ENCODE measurements at places on chromosomes 7 and 10.

DNA sequence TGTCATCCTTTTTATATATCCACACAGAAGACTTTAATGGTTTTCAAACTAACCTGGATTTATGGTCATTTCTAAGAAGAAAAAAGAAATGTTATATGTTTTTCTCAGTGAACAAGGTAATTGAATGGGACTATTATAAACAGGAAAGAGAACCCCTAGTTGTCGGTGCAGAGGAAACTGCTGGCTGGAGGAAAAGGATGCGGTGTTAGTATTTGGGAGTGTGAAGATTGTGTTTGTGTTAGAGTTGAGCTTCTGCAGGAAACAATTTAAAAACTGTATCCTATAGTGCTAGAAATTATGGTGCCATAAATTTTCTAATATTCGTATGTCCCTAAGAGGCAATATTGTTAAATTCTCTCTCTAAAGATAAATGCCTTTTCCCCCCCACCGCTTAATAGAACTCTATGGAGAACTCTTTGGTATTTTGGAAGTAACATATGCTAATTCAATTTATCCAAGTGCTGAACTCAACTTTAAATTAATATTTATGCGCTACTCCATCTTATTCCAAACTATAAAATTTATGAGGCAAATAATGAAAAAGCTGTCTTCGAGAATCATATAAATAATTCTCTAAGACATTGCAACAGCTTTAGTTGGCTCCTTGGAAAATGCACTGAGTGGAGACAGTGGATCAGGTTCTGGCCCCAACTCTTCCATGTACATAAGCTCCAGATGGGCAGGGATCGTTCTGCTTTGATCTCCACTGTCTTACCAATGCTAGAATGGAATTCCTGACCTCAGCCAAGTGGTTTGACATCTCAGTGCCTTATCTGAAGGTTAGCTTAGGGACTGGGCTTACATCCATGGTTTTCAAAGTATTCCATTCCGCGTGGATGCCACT is 5.6 kb downstream of the BZW2 start:
- DNase-seq, result no peak

GRCh38 chr10:74586088-74586585 is 240.3 kb upstream of the KAT6B start:
- no peak for DNase-seq

GRCh38 chr10:77391605-77392235 is 245.9 kb downstream of the KCNMA1 start:
- no peak for DNase-seq

DNA sequence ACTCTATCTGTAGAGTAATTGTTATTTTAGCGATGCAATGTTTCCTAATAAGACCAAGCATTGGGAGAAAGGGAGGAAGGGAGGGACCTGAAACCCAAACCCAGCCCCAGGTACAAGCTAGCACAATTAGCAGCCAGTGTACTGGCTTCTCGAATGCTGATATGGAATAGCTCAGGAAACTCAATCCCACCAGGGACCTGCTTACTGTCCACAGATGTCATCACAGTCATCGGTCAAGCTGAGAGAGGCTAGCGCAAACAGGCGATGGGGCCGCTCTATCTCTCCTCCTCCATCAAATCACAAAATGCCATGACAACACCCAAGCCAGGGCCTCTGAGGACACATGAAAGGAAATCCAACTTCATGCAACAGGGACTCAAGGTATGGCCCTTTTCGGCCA is 192.1 kb downstream of the KCNMA1 start:
- DNase-seq, result no peak

Measured in cortex of kidney (tissue), 1 donor.